Activated CD4-positive, alpha-beta memory T cell treated with anti-CD3 and anti-CD28 coated beads, Interleukin-2, amount 10 ng/mL, durations not matched to agents 7 days and 5 days (primary cell): ENCODE measurements at places on chromosomes 2 and 18. TPM values are rescaled to one million over a fixed set of nuclear protein-coding genes. Genes with fewer than 3 reads are reported as not detected.

GRCh38 chr2:167289651-167290410 is 401.6 kb downstream of the XIRP2 start:
- H3K4me3 ChIP-seq = no peak overlapping the region
- no peak for DNase-seq
- H3K27me3 ChIP-seq = peaks cover 36% of the 10 kb centered on the region
- peaks cover 8% of the 10 kb centered on the region for H3K36me3 ChIP-seq

DNA sequence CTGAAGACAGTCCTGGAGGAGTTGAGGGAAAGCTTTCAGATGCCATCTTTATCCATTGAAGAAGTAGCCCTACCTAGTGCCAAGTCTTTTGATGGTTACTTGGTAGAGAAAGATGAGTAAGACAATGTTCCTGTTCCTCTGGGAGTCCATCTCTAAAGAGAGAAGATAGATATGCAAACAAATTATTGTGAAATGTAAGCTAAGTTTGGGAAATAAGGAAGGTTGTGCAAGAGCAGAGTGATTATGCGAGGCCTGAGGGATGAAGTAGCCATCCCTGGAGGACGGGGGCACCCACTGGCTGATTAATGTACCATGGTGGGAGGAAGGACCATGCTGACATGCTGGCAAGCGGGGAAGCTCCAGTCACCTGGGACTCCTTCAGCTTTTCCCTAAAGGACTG is 994 bp upstream of the DTNA start:
- H3K27ac ChIP-seq = no peak overlapping the region
- H3K4me1 ChIP-seq = no peaks in the 10 kb centered on the region
- H3K36me3 ChIP-seq = no peaks in the 10 kb centered on the region
- H3K4me3 ChIP-seq = no peak overlapping the region
- no peak for DNase-seq

Gene TBR1
- total RNA-seq = not detected

- H3K4me1 ChIP-seq = no peaks in the 10 kb centered on the region
- no peak for DNase-seq
- no peak overlapping the region for H3K27ac ChIP-seq
- H3K4me3 ChIP-seq = no peak overlapping the region
These were observed 83.5 kb downstream of the HRH4 start for GRCh38 chr18:24543795-24544498.

GRCh38 chr2:150429384-150429961 is 58.0 kb downstream of the RND3 start:
- no peaks in the 10 kb centered on the region for H3K36me3 ChIP-seq
- H3K27me3 ChIP-seq = no peaks in the 10 kb centered on the region
- DNase-seq = no peak
- no peaks in the 10 kb centered on the region for H3K4me1 ChIP-seq

GRCh38 chr2:10022966-10023662 is 20.2 kb upstream of the KLF11 start:
- H3K27me3 ChIP-seq = peaks cover 12% of the 10 kb centered on the region
- H3K27ac ChIP-seq = no peak overlapping the region
- DNase-seq = no peak
- H3K36me3 ChIP-seq = no peaks in the 10 kb centered on the region
- no peak overlapping the region for H3K4me3 ChIP-seq
- peaks cover 5% of the 10 kb centered on the region for H3K4me1 ChIP-seq

Gene CMPK2
- 84.8 TPM for total RNA-seq

- peaks cover 5% of the 10 kb centered on the region for H3K4me1 ChIP-seq
- no peak overlapping the region for H3K4me3 ChIP-seq
- DNase-seq = no peak
- no peaks in the 10 kb centered on the region for H3K36me3 ChIP-seq
These were observed 464.7 kb upstream of the HNRNPA3 start for GRCh38 chr2:176747928-176748327.

GRCh38 chr2:155377931-155378444 is 679.5 kb downstream of the KCNJ3 start:
- no peak for DNase-seq
- no peaks in the 10 kb centered on the region for H3K36me3 ChIP-seq
- peaks cover 11% of the 10 kb centered on the region for H3K4me1 ChIP-seq
- H3K27me3 ChIP-seq = peaks cover 2% of the 10 kb centered on the region
- H3K27ac ChIP-seq = no peak overlapping the region
- H3K4me3 ChIP-seq = no peak overlapping the region
